ENCODE measurements at places on chromosomes 1 and 21. TPM values are rescaled to one million over a fixed set of nuclear protein-coding genes. Genes with fewer than 3 reads are reported as not detected.

Gene NHLH2
- total RNA-seq: 1.6 TPM

Gene CACNA1S
- not detected for total RNA-seq

Gene HPCA
- total RNA-seq: not detected

Gene CHODL
- total RNA-seq: 0.15 TPM

Gene MXRA8
- 4.5 TPM for total RNA-seq

Gene ADORA1
- total RNA-seq: not detected

DNA sequence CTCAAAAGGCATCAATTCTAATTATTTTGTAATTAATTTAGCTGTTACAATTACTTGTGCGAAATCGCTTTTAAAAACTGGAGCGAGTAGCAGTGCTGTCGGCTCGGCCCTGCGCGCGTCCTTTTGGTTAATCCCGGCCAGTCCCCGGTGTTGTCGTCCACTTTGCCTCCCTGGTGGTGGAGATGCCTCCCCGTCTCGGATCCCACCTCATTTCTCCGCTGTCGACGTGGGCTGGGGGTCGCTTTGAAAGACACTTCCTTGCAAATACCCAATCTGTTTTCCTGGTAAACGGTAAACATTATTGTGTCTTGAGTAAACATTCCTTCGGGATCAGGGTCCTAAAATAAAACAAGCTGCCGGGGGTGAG is 3.7 kb downstream of the FOXD3 start:
- DNase-seq: no peak

DNA sequence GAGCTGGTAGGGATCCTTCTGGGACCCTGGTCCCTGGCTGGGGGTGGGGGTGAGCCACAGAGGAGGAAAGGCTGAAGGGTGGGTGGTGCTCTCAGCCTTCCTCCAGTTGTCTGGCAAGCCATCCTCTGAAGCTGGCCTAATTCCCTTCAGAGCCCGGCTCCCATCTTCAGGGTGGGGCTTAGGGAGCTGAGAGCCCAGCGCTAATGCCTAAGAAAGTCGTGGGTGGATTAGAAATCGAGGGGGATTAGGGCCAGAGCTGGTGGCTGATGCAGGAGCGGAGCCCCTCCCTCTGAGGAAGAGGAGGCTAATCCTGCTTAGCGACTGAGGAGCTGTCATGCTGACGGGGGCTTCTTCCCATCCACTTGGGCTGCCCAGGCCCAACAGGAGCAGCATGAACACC is 30.8 kb upstream of the DMBX1 start:
- no peak for DNase-seq

DNA sequence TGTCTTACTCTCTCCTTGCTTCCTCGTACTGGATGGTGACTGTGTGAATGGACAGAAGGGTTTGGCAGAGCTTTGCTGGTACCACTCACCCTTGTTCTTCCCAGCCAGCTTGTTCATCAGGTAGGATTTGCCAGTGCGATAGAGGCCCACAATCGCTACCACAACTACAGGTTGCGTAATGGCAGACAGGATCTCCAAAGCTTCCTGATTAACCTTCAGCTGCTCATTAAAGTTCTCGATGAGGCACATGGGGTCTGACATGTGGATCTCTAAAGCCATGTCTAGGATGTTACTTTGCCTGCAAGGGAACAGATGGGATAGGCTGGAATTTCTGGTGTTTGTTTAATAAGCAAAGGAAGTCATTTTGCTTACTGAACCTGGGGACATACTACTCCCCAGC is 3.4 kb downstream of the GBP5 start:
- no peak for DNase-seq

GRCh38 chr21:45516071-45516670 is 26.1 kb downstream of the SLC19A1 start:
- DNase-seq: no peak

- DNase-seq: no peak
These were observed 37.1 kb upstream of the CTTNBP2NL start for GRCh38 chr1:112358798-112359408.

GRCh38 chr21:41367301-41367944 is 5.6 kb downstream of the MX2 start:
- no peak for DNase-seq

GRCh38 chr1:114040273-114041015 is 61.2 kb downstream of the OLFML3 start:
- DNase-seq: no peak

DNA sequence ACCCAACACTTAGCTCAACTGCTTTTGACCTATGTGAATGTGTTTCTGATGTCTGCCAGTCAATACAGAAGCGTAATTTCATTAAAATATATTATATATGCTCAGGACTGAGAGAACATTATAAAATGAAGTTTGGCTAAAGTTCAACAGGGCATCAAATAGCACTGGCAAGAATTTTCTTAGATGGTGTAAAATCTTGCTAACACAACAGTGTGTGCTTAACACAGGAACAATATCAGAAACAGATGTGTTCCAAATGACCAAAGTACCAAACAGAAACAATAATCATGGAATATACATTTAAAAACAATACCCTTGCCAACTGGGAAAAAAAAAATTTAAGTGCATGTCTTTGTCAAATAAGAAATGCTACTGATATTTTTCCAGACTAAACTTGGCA is 10.4 kb upstream of the LHX8 start:
- DNase-seq: no peak

- DNase-seq: no peak
These were observed 738 bp upstream of the CDC42BPA start for GRCh38 chr1:227318853-227319607.

GRCh38 chr1:5157175-5157574 is 502.8 kb downstream of the AJAP1 start:
- no peak for DNase-seq

DNA sequence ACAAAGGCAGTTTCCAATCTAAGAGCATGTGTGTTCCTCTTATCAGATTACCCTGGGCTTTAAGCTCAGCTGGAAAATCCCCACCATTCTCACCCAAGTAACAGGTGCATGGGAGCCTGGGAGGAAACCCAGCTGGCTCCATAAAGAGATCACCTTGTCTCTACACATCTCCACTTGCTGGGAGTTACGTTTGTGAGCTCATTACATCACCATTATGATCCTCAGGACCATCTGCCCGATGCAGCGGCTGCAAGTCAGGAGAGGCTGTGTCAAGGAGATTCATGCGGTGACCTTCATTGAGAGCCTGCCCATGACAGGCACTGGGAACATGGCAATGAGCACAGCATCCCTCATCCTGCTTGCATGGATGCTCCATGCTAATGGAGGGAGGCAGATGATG is 618.0 kb downstream of the NPHP4 start:
- DNase-seq: no peak

- no peak for DNase-seq
These were observed 2.1 kb downstream of the CDC7 start for GRCh38 chr1:91502672-91503184.

DNA sequence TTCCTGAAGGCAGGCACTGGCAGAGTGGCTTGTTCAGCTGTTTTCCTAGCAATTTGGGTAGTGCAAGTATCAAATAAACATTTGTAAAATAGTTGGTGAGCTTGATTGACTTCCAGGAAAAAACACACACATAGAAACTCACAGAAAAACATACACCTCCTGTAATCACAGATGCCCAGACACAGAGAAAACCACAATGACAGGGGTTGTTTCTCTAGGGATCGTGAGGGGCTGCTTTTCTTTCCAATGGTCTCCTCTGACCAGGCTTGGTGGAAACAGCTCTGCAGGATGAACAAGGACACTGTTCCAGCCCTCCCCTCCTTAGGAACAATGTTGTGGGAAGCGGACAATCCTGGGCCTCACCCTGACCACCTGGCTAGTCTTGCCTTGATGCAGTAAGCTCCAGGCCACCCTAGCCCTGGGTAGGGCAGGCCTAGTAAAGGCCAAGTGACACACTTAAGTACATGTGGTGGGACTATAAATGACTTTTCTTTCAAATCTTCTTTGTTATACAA is 142.5 kb upstream of the HMGB4 start:
- DNase-seq: no peak

GRCh38 chr1:1629430-1630190 is 2.4 kb upstream of the MMP23B start:
- DNase-seq: no peak

DNA sequence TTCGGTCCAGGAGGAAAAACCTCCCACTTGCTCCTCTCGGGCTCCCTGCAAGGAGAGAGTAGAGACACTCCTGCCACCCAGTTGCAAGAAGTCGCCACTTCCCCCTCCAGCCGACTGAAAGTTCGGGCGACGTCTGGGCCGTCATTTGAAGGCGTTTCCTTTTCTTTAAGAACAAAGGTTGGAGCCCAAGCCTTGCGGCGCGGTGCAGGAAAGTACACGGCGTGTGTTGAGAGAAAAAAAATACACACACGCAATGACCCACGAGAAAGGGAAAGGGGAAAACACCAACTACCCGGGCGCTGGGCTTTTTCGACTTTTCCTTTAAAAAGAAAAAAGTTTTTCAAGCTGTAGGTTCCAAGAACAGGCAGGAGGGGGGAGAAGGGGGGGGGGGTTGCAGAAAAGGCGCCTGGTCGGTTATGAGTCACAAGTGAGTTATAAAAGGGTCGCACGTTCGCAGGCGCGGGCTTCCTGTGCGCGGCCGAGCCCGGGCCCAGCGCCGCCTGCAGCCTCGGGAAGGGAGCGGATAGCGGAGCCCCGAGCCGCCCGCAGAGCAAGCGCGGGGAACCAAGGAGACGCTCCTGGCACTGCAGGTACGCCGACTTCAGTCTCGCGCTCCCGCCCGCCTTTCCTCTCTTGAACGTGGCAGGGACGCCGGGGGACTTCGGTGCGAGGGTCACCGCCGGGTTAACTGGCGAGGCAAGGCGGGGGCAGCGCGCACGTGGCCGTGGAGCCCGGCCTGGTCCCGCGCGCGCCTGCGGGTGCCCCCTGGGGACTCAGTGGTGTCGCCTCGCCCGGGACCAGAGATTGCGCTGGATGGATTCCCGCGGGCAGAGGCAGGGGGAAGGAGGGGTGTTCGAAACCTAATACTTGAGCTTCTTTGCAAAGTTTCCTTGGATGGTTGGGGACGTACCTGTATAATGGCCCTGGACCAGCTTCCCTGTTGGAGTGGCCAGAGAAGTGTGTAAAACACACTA is 45.3 kb downstream of the MRPL39 start:
- DNase-seq: no peak

DNA sequence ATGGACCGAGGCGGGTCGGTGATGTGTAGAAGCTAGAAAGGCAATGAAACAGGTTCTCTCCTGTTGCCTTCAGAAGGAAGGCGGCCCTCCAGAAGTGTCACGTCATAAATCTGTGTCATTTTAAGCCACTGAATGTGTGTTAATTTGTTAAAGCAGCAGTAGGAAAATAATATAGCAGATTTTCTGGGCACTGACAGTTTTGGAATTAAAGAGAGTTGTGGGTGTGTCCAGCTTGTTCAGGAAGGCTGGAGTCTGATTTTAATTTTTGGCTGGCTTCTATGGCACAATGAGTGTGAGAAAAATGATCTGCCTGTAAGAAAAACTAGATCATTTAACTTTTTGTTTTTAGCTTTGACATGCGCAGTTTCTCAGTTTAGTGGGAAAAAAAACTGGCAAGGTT is 177.3 kb downstream of the EDEM3 start:
- no peak for DNase-seq

DNA sequence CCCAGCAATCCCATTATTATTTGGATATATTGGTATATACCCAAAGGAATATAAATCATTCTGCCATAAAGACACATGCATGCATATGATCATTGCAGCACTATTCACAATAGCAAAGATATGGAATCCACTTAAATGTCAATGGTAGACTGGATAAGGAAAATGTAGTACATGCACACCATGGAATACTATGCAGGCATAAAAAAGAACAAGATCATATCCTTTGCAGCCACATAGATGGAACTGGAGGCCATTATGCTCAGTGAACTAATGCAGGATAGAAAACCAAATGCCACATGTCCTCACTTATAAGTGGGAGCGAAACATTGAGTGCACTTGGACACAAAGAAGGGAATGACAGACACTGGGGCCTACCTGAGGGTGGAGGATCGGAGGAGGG is 24.6 kb downstream of the KAZN start:
- DNase-seq: no peak

DNA sequence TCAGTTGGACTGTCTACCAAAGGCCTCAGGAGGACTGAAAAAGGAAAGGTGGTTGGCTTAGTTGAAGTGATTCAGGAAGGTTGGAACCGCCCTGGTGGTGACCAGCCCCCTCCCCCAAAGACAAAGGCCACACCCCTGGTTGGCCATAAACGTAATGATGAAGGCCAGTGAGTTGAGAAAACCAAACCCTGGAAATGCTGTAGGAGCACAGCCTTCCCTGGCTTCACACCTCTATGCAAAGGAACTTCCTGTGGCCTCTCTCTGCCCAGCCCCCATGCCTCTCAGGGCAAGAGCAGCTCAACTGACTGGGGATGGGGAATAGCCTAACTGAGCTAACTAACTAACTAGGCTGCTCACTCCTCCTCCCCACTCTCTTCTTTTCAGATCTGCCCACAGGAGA is 90.4 kb downstream of the NPHP4 start:
- DNase-seq: no peak

Measured in esophagus squamous epithelium (tissue), 5 donors.